ENCODE measurements at places on chromosomes 12 and 14.

DNA sequence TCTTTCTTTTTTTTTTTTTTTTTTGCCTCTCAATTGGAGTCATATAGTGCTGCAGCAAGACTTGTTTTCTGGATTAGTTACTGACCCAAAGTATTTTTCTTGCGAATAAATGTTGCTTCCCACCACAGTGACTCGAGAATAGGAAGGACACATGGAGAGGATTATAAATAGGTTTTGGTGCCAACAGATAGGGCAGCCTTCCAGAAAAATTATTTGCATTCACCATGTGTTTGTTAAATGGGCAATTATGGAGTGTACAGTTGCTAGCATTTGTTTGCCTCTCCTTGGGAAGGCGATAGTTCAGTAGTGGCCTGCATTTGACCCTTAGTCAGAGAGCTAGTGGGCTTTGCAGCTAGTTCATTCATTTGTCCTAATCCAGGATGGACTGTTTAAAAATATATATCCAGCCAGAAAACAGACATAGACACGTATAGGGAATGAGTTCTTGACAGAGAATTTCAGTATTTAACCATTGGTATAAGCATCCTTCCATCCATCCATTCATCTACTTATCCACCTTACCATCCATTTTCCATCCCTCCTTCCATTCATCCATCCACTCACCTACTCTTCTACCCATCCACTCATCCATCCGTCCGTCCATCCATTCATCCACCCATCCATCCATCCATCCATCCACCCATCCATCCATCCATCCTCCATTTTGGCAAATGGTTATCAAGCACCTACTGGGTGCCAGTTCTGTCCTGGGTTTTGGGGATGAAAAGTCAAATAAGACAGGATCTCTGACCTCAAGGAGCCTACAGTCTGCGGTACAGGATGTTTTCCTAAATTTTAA, 67.5 kb downstream of the CHST11 start:
- DNase-seq = no peak

- no peak for DNase-seq
Observed at GRCh38 chr14:103846097-103846496, 1.3 kb downstream of the PPP1R13B start.

DNA sequence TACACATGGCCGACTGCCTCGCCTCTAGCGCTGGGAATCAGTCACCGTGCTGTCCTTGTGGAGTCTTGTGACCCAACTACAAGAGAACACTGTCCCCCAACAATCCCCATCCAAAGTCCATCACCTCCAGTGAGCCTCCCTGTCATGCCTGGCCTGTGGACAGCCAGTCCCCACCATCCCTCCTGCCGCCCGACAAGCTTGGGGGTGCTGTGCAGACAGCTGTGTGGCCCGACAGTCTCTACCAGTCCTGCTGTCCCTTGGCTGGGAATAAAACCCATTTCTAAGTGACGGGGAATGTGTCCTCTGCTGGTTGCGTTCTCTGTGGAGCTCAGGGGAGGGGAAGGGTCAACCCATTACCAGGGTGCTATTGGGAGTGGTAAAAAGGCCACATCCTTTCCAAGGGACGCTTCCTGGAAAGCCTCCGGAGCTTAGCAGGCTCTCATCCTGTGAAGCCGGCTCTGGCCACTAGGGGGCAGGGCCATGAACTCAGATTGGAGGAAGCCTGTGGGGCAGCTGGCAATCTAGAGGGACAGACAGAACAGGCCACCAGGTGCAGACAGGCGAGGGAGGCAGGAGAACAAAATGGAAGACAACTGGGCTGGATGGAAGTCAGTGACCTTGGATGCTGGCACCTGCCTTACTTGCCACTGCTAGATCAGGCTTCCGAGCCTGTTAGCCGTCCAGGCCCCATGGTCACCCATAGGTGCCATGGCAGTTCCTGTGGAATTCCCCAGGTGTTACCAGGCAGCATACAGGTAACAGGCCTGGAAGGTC, 12.0 kb upstream of the BLTP3B start:
- DNase-seq = peak; percentile 65

DNA sequence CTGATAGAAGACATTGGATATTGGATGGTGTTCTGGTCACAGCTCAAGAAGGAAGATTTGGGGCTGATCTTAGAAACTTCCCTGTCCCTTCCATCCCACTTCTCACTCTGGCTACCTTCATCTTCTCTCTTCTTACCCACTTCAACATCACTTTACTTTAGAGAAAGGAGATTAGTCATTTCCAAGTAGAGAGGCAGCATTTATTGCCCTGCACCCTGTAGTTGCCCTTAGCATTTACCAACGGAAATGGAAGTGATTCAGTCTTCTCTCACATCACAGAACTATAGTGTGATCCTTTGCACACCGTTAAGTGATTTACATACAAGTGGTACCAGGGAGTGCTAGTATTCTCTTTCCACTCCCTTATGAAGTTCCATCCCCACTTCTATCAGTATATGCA, 52.4 kb downstream of the PHLDA1 start:
- DNase-seq = peak; percentile 62

- no peak for DNase-seq
Observed at GRCh38 chr12:26512213-26512612, 316.8 kb downstream of the SSPN start.

GRCh38 chr12:1606021-1606622, 11.7 kb upstream of the FBXL14 start:
- DNase-seq = peak; percentile 35

DNA sequence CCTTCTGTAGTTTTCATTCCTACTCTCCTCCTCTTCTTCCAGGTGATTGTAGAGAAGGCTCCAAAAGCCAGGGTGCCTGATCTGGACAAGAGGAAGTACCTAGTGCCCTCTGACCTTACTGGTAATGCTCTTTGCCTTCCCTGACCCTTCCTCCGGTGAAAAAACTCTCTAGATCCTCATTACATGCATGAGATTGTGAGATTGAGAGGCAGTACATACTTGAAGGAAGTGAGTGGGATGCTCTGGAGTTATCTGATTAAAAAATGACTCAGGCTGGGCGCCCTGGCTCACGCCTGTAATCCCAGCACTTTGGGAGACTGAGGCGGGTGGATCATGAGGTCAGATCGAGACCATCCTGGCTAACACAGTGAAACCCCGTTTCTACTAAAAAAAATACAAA, 5.3 kb downstream of the GABARAPL1 start:
- no peak for DNase-seq

DNA sequence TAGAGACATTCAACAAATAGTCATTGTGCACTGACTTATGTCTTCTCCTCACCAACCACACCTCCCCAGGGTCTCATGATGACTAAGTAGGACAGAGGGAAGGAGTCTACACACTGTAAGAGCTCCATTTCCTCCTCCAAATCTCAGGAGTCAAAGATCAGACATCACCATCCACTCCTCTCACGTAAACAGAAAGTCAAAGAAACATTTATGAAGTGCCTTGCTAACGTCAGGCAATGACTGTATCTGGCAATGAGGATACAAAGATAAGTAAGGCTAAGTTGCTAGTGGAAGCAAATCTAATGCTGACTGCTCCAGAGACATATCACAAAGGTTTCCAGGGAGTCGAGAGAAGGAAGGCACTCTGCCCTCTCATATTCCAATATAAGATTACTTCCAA, 88.9 kb downstream of the SLC2A13 start:
- no peak for DNase-seq
